D341Med (cell line): ENCODE measurements at places on chromosomes 7 and 10.

DNA sequence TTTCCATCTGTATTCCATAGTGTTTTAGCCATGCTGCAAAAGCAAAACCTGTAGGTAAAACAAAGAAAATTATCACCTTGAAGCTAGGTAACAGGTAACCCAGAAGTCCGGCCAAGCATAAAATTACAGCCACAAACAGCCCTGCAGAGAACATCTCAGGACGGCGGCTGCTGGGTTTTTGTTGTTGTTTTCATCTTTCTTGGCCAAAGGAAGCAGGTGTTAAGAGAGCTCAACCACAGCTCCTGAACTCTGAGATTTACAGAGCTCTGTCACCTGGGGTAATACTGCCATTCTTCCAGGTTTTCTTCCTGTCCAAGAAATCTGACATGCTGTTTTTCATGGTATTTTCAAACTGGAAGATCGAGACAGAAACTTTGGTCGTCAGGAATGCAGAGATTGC lies 847 bp upstream of the SCIN start:
- no peak for DNase-seq

GRCh38 chr7:132368246-132368900 lies 207.9 kb downstream of the PLXNA4 start:
- DNase-seq, result no peak

DNA sequence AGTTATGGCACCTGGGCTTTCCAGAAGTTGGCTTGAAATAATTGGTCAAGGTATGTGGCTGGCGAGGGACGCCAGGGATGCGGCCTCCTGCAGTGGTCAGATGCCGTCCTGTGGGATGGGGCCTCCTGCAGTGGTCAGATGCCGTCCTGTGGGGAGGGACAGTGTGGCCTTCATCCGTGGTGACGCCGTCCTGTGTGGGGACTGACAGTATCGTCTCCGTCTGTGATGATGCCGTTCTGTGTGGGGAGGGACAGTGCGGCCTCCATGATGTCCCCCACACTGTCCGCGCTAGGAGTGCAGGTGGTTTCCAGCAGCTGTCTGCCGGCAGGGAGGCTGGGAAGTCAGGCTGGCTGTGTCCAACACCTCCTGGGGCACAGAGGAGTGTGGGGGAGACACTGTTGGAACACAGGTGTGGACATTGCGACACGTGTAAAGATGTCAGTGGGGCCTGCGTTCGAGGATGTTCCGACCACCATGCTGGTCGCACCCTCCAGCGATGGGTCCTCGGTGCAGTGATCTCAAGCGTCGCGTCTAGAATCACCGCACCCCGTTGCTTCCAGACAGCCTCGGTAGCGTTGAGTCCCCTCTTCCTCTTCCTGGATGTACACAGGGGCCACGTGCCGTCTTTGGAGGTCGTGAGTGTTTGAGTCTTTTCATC lies 52.6 kb downstream of the INPP5A start:
- DNase-seq, result no peak

DNA sequence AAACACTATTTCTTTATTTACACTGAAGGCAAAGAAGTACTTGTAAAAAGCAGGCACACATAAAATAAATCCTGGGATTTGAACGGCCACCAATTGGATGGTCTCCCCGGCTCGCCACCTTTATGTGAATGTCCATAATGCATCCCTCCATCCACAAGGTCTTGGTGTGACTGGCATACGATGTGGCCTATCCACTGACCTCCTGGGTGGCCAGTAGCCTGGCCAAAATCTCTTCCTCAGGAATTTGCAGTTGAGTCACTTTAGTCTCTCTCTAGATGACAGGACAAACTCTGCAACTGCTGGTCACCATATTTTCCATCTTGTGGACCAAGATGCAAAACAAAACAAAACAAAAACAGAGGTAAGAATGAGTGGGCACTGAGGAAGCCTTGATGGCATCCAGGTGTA lies 39.1 kb downstream of the CDK1 start:
- no peak for DNase-seq

DNA sequence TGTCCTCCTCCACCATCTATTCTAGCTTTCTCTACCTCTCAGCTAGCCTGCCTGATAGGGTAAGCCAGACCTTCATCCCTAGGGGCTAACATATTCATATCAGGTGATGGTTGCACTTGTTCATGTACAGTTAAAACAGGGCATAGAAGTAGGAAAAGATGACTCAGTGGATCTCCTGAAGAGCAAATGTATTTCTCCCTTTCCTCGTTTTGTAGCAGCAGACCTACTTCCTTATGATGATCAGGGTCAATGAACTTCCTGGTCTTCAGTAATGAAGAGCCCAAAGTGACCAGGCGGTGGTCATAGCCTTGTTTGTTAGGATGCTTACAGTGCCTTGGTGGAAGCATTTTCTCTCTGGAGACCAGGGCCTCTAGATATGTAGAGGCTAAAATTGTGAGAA lies 6.3 kb downstream of the LIPJ start:
- no peak for DNase-seq

GRCh38 chr10:12438919-12439692 lies 89.8 kb downstream of the CAMK1D start:
- DNase-seq, result no peak

GRCh38 chr7:30348083-30348560 lies 63.7 kb downstream of the ZNRF2 start:
- DNase-seq, result no peak

DNA sequence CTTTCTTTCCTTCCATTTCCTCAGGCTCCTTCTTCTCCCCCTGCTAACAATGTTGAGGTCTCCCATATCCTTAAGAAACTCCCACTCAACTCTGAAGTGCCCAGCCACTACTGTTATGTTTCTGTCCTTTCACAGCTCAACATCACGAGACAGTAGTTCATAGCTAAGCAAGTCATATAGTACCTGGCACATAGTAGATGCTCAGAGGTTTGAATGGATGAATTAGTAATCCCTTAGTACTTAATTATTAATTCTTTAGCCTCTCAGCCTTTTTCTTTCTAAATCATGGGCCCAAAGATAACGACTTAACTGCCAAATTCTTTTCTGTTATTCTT lies 22.6 kb downstream of the CSGALNACT2 start:
- no peak for DNase-seq

GRCh38 chr10:76185471-76186301 lies 754.3 kb downstream of the LRMDA start:
- DNase-seq, result no peak
